ENCODE measurements at places on chromosomes 6 and 20. TPM values are rescaled to one million over a fixed set of nuclear protein-coding genes. Genes with fewer than 3 reads are reported as not detected.

DNA sequence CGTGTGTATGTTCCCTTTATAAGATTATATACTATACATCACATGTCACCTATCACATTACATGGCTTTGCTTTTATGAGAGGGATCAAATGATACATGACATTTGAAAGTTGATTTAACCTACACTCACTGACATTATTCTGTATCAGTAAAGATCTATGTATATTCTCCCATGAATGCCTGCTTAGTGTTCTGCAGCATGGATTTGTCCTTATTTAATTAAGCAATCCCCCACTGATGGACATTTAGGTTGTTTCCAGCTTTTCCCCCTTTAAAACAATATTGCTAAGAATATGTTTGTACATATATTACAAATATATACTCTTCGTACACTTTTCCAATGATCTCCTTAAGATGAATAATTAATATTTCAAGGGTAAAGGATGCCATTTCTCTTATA is 297.4 kb downstream of the TFAP2C start:
- DNase-seq = no peak

Gene KCNQ2
- polyA plus RNA-seq = 5.5 TPM

DNA sequence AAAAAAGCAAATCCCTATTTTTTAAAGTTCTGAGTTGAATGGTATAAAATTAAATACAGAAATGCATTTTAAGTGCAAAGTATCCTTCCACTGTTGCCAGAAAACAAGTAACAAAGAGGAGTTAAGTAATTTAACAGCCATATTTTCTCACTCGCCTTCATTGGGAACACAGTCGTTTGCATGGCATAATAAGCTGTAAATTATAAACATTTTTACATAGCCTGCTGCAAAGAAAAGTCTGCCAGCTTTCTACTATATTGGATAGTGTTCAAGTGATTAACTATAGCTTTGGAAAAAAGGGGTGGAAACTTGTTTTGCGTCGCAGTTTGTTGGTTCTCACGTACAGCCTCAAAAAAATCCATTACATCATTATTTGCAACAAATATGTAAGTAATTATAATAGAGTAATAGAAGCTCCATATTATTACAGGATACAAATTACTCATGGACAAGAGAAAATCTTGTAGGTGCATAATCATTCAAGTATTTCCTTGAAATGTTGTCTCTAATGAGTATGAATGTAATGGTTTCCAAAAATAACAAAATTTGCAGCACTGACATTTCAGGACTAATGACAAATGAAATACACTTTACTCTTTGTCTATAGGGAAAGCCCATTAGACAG is 139.3 kb downstream of the PDSS2 start:
- no peak for DNase-seq

DNA sequence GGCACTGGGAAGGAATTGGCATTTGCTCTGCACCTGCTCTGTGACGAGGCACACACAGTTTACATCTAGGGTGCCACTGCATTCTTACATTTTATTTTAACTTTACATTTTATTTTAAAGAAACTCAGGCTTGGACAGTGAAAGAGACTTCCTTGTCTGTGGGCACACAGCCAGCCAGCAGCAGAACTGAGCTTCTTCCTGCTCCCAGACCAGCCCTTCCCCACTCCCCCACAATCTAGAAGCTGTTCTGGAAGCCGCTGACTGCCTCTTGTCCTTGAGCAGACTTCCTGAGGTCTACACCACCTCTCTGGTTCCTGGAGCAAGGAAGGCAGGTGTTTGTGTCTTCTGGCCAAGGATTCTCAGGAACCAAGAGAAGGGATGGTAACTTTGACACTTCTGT is 27.9 kb upstream of the CD93 start:
- no peak for DNase-seq

GRCh38 chr6:20808924-20809323 is 274.7 kb downstream of the CDKAL1 start:
- no peak for DNase-seq

Gene SLC16A10
- polyA plus RNA-seq = 34.1 TPM

GRCh38 chr20:33351696-33352095 is 49.6 kb downstream of the CDK5RAP1 start:
- no peak for DNase-seq

GRCh38 chr6:140774080-140774505 is 1358.6 kb upstream of the GJE1 start:
- no peak for DNase-seq

GRCh38 chr20:18851629-18852028 is 38.0 kb downstream of the SCP2D1 start:
- DNase-seq = no peak

Gene NT5E
- 3.9 TPM for polyA plus RNA-seq

DNA sequence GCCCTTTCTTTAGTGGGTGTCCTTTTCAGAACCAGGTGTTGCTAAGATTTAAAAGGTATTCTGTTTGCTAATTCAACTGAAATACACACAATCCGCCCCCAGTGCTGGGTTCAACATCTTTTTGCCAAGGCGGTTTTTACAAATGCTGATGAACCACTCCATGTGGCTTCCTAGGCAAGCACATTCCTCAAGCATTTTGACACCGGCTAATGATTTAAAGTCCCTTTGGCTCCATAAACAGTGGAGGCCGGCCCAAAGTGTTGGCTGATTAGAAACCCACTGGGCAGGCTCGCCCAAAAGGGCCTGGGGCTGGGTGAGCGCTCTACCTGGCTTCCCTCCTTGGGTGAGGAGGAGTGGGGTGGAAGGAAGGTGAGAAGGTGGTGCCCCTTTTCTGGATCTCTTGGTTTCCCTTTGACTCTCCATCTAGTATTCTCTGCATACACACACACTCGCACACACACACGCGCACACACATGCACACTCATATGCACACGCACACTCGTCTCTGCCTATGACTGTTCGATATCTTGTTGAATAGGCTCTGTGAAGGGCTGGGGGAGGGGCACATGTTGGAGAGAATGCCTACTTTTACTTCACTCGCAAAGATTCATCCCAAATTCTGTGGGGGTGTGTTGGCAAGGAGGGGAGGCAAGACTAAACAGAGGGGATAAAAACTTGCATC is 66.7 kb upstream of the ARMC2 start:
- no peak for DNase-seq

Gene DEFB132
- 0.07 TPM for polyA plus RNA-seq

DNA sequence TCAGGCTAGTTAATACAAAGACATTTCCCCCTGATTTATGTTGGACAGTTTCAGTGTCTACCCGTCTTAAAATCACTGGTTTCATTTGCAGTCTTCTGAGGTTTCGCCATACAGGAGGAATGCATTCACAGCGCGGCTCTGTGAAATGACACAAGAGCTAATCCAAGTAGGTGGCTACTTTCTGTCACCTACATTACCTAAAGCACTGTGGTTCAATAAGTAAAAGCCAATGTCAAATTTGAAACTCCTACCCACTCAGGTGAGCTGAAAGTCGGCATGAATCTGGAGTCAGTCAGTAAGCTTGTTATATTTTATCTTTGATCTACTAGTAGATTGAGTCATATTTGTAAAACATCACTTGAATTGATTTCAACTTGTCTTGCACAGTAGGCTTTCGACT is 370.8 kb downstream of the LAMA2 start:
- no peak for DNase-seq

DNA sequence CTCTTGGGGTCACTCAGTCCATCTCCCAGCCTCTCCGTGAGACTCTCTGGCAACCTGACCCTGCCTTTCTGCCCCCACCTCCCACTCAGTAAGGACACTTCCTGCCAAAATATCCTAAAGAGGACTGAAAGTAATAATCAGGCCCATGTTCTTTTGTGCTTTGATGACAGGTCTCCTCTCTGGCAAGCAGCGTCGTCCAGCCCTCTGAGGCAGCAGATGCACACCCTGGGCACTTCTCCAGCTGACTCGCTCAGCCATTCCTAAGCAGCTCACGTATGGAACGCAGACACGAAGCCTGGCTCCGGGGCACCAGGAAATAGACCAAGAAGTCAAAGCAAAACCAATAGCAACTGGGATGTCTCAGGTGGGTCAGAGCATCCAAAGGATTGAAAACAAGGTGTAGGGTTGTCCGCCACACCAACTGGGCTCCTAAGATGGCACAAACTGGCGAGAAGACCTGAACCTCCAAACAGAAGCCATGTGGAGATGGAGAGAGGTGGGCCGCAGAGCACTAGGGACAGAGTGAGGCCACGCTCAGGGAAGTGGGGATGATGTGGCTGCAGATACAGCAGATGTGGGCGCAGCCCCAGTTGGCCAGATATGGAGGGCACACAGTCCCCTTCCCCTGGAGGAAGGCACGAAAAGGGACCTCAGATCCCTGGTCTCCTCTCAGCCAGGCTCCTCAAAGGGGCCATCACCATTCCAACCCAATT is 99.3 kb downstream of the PRND start:
- no peak for DNase-seq

Gene FOXS1
- polyA plus RNA-seq = 3.9 TPM

DNA sequence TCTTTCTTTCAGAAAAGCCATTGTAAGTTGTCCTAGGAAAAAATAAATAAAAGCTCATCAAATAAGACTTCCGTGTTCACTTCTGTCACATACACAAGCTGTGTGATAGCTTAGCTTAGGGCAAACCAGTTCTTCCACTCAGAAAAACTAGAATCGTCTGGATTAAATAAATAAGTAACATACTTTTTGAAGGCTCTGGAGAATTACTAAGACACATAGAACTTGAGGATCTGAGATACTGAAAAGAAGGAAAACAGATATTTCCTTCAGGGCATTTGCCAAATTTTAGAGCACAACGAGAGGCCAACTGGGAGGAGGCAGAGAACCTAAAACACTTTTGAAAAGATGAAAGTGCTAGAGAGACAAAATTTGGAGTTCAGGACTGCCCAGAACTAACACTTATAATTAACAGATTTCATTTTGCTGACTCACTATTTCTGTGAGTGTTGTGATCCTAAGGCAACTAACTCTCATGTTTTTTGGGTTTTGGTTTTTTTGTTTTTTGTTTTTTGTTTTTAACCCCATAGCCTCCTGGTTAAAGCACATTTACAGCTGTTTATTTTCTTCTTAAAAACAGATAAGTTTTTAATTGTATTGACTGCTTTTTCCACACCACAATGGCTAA is 38.7 kb upstream of the THEMIS start:
- no peak for DNase-seq

- no peak for DNase-seq
Measured at GRCh38 chr6:41466437-41466990, 79.7 kb upstream of the FOXP4 start.

Gene MUC22
- polyA plus RNA-seq = not detected

DNA sequence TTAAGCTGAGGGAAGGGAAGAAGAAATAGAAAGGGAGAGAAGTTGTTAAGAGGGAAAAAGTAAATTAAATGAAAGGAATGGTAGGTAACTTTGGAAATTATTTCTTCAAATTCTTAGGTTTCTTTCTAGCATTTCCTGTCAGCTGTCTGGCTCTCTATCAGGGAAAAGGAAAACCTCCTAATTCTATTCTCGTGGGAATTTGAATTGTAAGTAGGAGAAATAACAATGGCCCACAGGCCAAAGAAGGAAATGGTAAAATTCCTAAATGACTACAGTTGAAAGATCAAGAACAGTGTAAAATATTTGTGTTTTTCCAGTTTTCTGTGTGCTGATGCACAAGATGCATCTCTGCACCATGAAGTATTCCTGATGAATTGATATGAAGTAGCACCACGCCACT is 173.0 kb downstream of the IBTK start:
- no peak for DNase-seq

DNA sequence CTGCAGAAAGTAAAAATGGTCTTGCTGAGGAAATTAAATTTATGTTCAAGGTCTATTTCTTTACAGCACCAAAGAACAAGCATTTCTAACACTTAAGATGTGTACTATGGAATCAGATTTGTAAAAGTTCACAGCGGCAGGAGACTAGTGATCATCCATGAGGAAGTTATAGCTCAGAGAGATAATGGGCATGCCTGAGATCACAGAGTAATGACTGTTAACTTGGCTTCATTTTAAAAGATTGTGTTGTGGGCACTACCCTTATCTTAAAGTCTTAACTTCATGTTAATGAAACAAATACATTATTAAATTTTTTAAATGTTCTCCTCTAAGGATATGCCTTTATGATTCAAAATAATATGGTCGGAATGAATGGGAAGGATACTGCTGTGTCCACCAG is 168.6 kb downstream of the GMPR start:
- DNase-seq = no peak

GRCh38 chr6:151358475-151358874 is 32.9 kb downstream of the ZBTB2 start:
- no peak for DNase-seq

DNA sequence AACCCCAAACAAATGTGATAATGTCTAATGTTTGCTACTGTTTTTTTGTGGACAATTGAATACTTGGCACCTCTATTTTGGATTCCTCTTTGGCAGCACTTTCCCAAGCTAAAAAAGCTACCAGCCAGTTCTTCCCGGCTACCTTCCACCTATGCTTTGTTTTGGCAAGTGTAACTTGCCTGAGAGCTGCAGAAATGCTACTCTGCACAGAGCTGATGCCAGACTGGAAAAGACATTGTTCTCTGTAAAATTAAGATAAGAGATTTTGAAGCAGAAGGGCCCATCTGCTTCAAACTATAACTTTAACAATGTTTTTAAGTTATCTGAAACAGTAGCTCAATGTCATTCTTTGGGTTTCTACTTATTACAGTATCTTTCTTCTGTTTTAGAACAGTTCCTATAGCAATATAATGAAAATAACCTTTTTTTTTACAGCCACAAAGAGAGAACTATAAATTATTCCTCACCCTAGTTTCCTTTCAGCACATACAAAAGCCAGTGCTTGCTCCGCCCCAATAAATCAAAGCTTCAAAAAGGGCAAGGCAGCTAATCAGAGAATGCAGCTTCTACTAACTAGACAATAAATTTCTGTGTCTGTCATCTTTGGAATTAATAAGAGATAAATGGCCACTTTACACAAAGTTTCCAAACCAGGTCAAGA is 183.1 kb downstream of the UBE3D start:
- DNase-seq = no peak

DNA sequence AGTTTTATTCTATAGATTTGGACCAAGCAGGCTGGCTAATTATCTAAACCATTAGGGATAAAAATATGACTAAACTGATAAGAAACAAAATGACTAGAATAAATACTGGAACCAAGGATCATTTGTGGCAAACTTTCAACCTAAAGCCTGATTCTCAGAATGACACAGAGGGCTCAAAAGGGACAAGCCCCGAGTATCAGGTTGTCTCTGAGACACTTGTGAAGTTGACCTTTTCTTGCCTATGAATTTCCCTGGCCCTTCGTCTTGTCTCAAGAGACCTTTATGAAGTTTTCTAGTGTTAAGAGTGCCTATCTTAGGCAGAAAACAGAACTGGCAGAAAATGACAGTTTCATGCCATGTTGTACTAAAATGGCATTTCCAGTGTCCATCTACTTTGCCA is 68.3 kb downstream of the IMPG1 start:
- DNase-seq = no peak

DNA sequence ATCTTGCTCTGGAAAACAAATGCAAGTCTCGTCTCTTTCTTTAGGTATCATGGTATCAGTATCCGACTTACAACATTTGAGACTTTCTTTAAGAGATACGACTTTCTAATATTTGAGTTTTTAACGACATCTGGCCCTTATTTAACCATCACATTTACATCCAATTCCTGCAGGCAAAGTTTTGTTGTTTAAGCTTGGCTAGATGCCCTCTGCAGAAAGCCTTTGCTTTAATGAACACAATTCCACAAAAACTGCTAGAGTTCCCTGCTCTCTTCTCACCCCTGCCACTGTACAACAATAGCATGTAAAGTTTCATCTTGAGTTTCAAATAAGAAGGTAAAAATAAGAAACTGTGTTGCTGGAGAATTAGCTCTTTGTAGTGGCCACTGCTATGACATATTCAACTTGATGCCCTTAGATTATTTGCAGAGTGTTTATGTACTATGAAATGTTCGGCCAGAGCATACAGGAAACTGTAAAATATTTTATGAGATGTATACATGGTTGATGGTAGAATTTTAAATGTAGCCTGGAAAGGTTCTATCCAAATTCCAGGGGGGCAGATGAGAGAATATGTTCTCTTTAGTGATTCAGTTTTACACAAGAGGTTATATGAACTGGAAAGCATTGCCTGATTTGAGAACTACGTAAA is 438.6 kb downstream of the CDC5L start:
- DNase-seq = no peak
